ENCODE measurements at places on chromosomes 6 and 20.

- DNase-seq, result no peak
These were observed 5.9 kb upstream of the KIAA1755 start for GRCh38 chr20:38266426-38266825.

DNA sequence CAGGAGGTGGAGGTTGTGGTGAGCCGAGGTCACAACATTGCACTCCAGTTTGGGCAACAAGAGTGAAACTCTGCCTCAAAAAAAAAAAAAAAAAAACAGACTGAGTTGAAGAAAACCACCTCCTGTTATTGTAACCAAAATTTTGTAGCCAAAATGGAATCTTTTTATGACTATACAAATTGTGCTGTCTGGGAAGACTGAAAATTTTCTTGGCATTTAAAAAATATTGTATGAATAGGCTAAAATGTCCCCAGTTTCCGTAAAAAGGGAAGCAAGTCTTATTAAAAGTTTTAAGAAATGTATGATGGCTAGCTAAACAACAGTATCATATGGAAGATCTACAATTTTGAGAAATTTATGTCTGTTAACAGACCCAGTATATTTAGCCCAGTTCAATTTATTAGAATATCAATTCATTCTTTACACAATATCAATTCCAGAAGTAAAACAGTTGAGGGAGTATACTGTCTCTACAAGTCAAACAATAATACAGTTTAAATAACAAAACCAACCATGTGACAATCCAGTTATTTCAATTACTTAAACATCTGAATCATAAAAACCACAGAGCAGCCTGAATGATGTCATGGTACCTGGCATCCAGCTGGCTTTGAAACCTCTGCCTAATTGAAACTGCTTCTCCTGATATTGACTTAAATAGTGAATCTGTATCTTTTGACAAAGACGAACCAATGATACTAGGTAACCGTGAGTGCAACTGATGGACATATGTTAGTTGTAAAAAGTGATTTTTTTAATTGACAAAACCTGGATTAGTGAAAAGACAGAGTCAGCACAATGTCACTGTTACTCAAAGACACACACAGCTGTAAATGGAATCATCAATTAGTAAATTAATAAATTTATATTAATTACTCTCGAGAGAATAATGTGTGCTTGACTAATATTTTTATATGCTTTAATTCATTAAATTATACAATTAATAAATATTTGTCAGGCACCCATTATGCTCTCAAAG lies 166.6 kb upstream of the MARCKS start:
- no peak for DNase-seq

- no peak for DNase-seq
These were observed 73.2 kb downstream of the QRSL1 start for GRCh38 chr6:106702451-106703110.

DNA sequence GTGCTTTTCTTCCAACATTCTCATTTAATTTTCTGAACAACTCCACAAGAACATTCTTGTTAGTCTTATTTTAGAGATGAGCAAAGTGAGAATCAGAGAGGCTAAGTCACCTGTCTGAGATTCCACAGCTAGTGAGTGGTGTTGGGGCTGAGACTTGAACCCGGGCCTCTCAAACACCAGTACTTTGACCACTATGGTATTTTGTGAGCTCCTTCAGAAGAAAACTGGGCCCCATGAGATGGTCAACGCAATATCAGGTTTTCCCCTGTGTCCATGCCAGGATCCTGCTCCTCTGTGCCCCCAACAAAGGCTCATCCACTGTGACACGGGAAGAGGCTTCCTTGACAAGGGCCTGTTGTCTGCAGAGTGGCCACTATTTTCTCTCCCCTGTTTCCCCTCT lies 51.9 kb downstream of the MAFB start:
- no peak for DNase-seq

- no peak for DNase-seq
These were observed 52.4 kb downstream of the DSTN start for GRCh38 chr20:17622086-17622850.

DNA sequence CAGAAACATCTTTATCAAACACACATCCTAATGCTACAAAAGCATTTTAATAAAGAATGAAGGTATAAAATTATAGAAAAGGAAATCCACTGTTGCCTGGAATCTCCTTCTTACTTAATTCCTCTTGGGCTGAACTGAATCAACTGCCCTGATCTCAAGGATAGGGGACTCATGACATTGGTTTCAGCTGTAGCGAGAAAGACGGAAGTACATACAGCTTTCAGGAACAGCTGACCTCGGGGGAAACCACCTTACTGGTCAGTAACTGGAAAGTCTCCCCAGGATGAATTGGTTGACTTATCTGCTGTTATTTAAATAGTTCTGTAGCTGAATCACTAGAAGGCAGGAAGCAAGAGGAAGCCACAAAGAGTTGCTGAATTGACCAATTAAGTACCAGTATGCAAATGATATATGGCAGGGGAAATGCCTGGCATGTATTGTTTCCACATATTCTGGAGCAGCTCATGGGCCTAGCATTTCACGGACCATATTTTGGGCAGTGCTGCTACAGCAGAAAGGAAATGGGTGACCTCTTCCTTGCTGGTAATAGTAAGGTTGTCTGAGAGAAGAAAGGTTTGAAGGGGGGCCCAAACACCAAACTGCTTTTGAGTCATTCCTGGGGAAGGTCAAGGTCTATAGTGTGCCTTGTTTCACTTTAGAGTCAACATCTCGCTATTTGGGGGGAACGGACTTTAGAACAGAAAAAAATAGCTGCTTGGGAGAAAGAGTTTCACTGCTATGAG lies 43.7 kb upstream of the MAP7 start:
- DNase-seq, result no peak

- no peak for DNase-seq
These were observed 9.3 kb upstream of the LAMA5 start for GRCh38 chr20:62376112-62377063.

DNA sequence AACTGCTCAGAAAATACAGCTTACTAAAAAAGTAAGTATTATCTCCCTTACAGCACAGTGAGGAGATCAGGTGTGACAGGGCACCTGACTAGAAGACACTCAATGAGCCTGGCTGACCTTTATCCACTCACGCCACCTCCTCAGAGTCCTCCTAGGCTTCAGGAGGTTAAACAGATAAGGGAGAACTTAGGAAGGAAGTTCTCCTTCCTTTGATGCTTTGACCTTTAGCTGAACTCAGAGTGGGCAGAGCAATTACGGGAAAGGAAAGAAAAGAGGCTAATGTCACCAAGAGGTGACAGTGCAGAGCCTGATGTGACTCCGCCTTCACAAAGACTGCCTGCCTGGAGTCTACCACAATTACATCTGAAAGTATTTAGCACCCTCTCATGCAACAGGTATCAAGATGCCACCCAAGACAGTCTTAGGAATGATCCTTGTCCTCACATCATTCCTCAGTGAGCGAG lies 36.7 kb downstream of the MAN1A1 start:
- no peak for DNase-seq

- no peak for DNase-seq
These were observed 338.5 kb downstream of the HACE1 start for GRCh38 chr6:104521176-104521575.

GRCh38 chr20:43809206-43809819 lies 82.5 kb upstream of the GTSF1L start:
- no peak for DNase-seq

DNA sequence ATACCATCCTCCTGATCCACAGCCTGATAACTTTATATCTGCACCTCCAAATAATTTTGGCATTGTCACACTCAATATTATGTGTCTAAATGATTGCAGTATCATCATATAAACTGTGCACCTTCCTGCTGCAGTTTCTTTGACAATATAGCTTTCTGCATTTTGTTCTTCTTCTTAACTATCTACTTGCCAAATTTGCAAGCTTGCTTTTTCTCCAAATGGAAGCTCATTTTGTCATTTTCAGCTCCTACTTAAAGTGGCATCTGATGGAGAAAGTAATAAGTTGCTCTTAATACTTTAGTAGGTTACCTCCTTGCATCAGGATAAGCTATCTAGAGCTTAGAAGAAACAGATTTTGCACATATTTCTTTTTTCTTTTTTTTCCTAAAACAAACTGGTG lies 74.0 kb upstream of the DEFB112 start:
- DNase-seq, result no peak

GRCh38 chr6:126926926-126927325 lies 191.5 kb upstream of the RSPO3 start:
- no peak for DNase-seq

DNA sequence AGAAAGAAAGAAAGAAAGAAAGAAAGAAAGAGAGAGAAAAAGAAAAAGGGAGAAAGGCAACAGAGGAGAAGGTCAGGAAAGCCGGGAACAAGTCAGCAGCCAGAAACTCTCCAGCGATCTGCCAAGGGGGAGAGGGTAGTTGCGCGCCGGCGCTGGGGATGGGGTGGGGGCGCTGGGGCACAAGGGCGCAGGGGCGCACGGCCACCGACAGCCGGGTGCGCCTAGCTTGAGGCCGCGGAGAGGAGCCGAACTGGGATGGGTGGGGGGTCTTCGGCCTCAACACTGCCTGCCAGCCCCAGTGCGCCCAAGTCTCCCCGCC lies 533 bp upstream of the RSPO3 start:
- DNase-seq, result no peak

DNA sequence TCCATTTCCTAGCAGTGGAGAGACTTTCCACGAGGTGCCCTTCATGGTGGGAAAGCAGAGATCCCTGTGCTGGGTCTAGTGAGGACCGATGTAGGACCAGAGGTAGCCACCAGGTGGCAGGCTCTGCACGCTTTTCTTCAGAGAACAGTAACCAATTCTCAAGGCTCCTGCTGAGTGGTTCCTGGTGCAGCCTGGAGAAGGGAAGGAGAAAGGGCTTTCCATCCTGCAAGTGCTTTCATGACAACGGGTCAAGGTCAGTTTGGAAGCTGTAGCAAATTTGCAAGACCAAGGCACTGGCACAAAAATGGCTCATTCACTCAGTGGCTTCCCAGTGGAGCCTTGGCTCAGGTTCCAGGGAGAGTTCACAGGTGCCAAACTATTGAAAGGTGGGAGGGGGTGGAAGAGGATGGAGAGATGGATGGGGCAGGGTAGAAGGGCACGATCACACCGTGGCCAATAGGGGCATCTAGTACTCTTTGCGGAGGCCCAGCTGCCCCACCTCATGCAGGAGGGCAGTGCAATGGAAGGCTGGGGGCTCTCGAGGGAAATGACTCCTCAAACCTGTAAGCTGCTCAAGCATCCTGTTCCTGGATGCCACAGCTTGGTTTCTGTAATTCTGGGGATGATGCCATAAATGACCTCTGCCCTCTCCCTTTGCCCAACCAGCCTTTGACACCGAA lies 25.5 kb upstream of the KCNK16 start:
- DNase-seq, result peak; percentile 39

GRCh38 chr6:152323376-152323775 lies 313.8 kb downstream of the SYNE1 start:
- DNase-seq, result no peak

GRCh38 chr20:1934721-1935573 lies 39.7 kb downstream of the SIRPA start:
- no peak for DNase-seq

- DNase-seq, result no peak
These were observed 1.0 kb upstream of the DUSP22 start for GRCh38 chr6:291204-291696.

DNA sequence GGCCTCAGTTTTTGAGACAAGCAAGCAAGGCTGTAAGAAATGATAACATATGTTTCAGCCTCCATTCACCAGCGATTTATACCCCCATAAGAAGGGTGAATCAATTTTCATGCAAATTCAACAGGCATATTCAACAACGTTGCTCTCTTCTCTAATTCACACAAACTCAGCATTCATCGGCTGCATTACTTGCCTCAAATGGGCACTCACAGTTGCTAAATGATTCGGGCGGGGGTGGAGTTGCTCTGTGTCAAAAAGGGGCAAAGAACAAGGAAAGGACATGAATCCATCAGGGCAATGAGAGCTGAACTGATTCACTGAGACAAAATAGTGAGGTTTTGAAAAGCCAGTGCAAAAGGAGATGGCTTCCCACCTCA lies 9.0 kb downstream of the MOXD1 start:
- DNase-seq, result no peak

DNA sequence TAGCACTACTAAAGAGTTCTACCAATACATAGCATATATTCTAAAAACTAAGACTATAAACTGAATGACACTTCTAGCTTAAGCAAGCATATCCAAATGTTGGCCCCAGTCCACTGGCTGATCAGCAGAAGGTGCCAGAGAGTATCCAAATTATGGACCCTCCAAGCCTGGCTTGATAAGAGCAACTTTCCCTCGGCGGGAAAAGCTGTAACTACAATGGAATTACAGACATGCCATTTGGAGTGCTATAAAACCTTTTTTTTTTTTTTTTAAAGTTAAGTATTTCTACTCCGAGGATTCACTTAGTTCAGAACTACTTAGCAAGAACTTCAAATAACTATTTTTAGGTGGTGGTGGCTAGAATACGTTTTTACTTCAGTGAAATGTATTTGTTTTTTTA lies 94.6 kb downstream of the EPB41L2 start:
- DNase-seq, result no peak

DNA sequence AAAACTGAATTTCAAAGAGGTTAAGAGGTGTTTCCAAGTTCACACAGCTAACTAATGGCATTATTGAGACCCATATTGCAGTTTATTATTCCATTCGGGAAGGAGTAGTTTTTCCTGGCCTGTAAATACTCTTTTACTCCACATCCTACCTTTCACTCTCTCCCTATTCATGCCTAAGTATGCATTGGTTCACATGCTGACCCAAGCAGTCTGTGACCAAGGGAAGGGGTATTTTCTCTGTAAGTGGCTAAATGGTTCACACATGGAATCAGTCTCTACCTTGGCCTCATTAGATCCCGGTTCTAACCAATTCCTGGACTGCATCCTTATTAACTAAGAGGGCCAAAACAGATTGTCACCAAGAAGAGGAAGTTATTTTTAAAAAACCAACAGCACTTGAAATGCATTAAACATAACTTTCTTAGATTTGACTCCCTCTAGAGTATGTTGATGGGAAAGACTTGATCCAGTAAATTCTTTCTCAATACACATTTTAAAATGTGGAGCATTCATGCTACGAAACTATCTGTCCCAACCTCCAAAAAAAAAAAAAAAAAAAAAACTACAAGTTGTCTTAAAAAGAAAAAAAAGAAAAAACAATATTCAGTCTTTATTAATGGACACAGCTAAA lies 17.8 kb upstream of the RSPO3 start:
- no peak for DNase-seq

DNA sequence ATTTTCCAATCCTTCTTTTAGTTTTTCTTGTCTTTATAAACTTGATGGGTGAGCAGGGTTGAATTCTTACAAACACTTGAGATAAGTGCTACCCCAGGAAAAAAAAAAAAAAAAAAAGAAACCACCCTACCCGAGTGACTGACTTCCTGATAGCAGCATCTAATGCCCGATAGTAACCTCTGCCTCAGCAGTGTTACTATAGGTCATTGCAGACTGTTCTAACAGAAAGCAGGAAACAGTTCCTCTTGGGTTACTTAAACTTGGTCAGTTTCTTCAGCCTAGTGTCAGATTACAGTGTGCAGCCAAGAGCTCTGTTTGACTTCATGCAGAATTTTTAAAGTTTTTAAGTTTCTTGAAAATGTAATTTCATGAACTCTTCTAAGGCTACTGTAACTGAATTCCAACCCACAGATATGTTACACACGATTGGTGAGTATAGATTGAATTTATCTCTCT lies 2.1 kb downstream of the MYLIP start:
- no peak for DNase-seq

- DNase-seq, result no peak
These were observed 147.3 kb downstream of the TRIM27 start for GRCh38 chr6:28776269-28777146.

Data from C1 segment of cervical spinal cord (tissue), 14 donors.